Lung (tissue), 17 donors: ENCODE measurements at places on chromosomes 2 and 18. TPM values are rescaled to one million over a fixed set of nuclear protein-coding genes. Genes with fewer than 3 reads are reported as not detected.

GRCh38 chr2:43958397-43959275 is 37.2 kb downstream of the LRPPRC start:
- no peak for DNase-seq

CELF4 gene
- total RNA-seq, result 2.2 TPM

- no peak for DNase-seq
Observed at GRCh38 chr2:216932863-216933548, 73.1 kb upstream of the TNP1 start.

GRCh38 chr2:17171446-17172049 is 346.7 kb downstream of the RAD51AP2 start:
- peak; percentile 66 for DNase-seq

DNA sequence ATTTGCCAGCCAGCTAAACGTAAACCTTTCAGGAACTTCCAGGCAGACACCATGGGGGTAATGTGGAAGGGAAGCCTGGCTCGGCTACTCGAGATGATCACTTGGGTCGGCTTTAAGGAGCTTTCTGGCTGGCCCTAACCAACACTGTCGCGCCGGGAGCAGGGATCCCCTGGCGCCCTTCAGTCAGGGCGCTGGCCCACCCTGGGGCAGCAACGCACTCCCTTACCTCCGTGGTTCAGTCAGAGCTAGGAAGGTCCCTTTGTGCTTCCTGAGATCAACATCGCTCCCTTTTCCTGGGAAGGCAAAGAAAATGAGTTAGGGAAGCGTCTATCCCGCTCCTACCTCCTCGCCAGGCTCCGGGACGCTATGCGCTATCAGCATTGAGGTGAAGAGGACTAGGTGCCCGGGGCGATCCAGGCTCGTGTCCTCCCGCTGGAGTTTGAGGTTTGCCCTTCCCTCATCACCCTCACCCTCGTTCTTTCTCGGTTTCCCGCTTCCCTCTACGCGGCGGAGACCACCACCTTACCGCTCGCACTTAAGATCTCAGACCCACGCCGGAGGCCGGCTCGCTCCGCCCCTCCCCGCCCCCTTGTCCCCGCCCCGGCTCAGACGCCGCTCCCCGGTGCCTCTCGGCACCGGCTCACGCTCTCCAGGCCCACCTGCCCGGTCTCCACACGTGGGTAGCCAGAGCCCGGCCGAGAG is 449 bp upstream of the ATRAID start:
- no peak for DNase-seq

DNA sequence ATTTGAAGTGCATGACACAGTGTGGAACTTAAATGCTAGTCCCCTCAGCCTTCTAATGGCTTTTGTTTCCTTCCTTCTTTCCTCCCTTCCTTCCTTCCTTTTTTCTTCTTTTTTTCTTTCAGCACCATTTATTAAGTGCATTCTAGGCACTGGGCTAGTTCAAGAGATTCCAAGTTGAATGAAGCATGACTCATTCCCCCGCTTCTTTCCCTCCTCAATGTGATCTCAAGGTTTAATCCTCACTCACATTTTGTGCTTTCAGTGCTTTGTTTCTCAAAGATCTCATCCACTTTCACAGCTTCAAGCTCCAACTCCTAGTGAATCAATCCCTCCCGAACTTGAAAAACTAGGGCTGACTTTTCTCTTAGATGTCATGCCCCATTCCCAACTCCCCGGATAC is 90.1 kb downstream of the LBH start:
- no peak for DNase-seq

BOK gene
- 11.8 TPM for total RNA-seq

DNA sequence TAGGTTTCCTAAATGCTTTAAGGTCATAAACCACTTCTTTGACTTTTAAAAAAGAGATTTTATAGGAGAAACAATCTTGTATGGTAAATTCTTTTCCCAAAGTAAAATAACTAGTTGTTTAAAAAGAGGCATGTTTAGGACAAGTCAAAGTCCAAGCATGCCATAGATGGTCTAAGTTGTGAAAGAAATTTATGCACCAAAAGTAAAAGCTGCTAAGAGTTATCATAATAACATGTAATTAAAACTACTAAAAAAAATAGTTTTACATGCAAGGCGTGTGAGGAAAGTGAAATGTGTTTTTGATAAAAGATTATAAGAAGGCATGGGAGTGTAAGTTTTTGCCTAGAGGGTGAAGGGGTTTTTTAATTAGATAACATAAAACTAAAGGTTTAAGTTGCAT is 22.5 kb downstream of the FAM210A start:
- no peak for DNase-seq

TOGARAM2 gene
- 7.0 TPM for total RNA-seq

DNA sequence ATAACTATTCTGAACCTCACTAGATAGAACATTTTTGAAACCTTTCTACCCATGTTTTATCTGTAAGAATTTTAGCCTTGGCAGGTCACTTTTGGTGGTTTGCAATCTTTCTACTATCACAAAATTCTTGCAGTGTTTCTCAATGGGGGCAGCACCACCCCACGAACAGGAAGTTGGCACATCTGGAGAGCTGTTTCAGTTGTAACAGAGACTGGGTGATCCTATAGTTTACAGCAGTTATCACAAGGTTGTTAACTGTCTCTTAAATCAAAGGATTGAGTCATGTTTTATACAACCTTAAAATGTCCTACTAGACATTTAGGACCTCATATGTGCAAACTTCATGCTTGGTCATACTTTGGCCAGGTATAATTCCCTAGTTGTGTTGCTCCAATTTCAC is 829.2 kb downstream of the ERBB4 start:
- no peak for DNase-seq

ZSWIM2 gene
- not detected for total RNA-seq

ARHGEF4 gene
- total RNA-seq, result 15.9 TPM

- DNase-seq, result no peak
Observed at GRCh38 chr2:182355815-182356214, 71.0 kb downstream of the PDE1A start.

- no peak for DNase-seq
Observed at GRCh38 chr2:104321796-104322349, 532.0 kb upstream of the POU3F3 start.

SGO2 gene
- 7.2 TPM for total RNA-seq

FBXO41 gene
- total RNA-seq, result 0.97 TPM
